Omental fat pad (tissue), 4 donors: ENCODE measurements at places on chromosomes 11 and 22.

GRCh38 chr11:69492201-69492991 is 10.9 kb downstream of the LINC01488 start:
- DNase-seq = no peak

GRCh38 chr11:65121447-65121864 is 478 bp downstream of the FAU start:
- DNase-seq = no peak

DNA sequence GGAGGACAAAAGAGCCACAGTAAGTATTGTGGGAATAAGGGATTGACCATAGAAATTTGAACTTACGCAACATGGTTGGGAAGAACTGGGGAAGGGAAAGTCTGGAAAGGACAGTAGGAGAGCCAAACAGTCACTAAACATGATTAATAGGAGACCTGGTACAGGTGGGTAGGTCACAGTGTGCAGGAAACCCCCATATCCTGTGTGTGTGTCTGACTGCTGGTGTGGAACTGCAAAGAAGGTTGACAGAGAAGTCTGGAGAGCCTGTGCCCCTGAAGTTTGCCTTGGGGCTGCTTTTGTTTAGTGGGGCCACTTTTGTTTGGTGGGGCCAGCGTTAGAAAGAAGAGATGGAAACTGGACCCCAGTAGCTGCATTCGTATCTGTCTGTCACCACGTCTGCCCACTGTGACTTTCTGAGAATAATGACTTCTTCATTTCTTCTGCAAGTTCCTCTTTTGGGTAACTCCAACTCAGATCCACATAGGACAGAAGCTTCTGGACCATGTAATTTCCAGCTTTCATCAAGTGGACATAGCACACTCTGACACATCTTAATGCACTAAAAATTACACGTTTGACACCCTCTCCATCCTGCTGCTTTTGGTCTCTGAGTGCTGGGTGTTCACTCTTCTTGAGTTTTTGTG is 126.8 kb upstream of the RAG2 start:
- DNase-seq = no peak

GRCh38 chr11:93524858-93525257 is 18.3 kb downstream of the SMCO4 start:
- DNase-seq = no peak

DNA sequence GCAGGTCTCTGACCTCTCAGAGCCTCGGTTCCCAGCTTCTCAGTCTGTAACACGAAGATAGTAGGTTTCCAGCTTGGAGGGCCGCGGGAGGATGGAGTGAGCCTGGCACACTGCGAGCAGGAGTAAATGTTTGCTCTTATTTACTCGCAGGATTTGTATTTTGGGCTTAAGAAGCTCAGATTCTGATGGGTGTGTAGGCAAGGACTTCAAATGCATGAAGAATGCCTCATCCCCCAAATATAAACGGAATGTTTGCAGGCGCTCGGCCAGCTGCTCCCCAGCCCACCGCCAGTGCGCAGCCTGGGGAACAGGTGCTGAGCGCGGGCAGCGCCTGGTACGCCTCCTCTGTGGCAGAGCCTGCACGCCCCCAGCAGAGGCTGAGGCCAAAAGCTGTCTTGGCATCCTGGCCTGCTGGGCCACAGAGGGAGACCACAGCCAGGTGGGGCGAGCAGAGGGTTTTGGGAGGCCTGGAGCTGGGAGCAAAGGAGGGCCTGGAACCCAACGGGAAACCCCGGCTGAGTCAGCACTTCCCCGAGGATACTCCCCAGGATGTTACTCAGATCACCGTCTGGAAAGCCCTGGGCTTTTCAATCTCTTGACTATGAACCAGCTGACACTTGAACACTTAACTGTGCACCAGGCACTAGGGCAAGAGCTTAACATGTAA is 9.4 kb downstream of the EHD1 start:
- no peak for DNase-seq

GRCh38 chr11:112248201-112248600 is 12.5 kb downstream of the PLET1 start:
- no peak for DNase-seq

- DNase-seq = no peak
These were observed 4.9 kb downstream of the IGF2 start for GRCh38 chr11:2134022-2135010.

GRCh38 chr11:32032478-32032877 is 58.4 kb upstream of the RCN1 start:
- DNase-seq = no peak

DNA sequence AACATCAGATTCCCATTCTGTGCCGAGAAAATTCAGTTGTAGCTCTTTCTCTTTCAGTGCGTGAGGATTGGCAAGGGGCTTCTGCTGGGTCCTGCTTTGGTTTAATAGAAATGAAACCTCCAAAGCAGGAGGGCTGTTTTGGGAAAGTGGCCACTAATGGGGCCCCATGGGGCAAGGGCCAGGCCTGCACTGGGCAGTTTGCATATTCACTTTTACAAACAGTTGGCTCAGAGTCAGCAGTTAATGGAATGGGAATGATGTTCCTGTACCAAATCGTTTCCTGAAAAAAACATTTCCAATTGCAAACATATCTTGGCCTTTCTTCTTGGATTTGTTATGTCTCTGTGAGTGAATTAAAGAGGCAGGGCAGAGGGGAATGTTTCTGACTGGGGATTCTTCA is 92.1 kb downstream of the PARVA start:
- DNase-seq = no peak
